ENCODE measurements at places on chromosomes 16 and 17.

DNA sequence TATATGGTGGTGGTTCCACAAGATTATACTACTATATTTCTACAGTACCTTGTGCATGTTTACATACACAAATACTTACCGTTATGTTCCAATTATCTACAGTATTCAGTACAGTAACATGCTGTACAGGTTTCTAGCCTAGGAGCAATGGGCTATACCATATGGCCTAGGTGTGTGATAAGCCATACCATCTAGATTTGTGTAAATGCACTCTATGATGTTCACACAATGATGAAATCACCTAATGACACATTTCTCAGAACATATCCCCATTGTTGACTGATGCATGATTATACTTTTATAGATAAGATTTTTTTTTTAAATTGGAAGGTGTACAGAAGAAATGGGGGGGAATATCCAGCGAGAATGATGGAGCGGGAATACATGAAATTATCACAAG is 123.0 kb upstream of the TOB1 start:
- DNase-seq = no peak

DNA sequence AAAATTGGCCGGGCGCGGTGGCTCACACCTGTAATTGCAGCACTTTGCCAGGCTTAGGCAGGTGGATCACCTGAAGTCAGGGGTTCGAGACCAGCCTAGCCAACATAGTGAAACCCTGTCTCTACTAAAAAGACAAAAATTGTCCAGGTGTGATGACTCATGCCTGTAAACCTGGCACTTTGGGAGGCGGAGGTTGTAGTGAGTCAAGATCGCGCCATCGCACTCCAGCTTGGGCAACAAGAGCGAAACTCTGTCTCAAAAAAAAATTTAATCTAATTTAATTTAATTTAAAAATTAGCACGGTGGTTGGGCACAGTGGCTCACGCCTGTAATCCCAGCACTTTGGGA is 1.6 kb upstream of the HBQ1 start:
- no peak for DNase-seq

- no peak for DNase-seq
These were observed 75.2 kb downstream of the CPPED1 start for GRCh38 chr16:12728469-12728868.

DNA sequence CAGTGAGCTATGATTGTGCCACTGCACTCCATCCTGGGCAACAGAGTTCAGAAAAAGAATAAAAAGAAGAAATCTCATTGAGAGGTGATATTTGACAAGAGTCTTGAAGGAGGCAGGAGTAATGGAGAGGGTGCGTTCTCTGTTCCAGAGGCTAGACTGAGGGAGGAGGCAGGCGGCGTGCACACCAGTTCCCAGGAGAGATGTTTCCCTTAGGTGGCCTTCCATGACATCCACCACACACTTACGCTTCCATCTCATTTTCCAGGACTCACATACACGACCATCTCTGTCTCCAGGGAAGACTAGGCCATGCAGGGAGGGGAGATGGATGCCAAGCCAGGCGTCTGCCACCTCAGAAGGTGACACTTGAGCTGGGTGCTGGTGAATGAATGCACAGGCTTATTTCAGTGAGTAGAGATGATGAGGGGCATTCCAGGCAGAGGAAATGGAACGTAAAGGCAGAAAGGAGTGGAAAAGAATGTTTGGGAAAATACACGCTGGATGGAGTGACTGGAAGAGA is 25.3 kb upstream of the N4BP1 start:
- no peak for DNase-seq

- no peak for DNase-seq
These were observed 375.0 kb downstream of the KCNJ2 start for GRCh38 chr17:70544317-70544716.

DNA sequence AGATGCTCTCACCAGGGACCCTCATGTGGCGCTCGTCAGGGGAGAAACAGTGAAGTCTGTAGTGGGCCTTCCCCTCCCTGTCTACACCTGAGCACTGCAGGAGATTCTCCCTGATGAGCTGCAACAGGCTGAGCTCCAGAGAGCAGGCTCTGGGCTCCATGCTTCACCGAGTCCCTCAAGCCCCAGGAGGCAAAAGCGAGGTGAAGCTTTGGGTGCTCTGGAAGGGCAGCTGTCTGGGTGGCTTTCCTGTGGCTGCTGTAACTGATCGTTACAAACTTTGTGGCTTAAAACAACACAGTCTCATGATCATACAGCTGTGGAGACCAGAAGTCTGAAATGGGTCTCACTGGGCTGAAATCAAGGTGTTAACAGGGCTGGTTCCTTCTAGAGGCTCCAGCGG is 12.1 kb upstream of the CD300LD start:
- DNase-seq = no peak
